ENCODE measurements at places on chromosomes 12 and 14. TPM values are rescaled to one million over a fixed set of nuclear protein-coding genes. Genes with fewer than 3 reads are reported as not detected.

The LALBA gene
- not detected for total RNA-seq

The ACOT4 gene
- total RNA-seq: 0.83 TPM

The PLCZ1 gene
- total RNA-seq: not detected

- H3K4me1 ChIP-seq: peaks cover 56% of the 10 kb centered on the region
- DNase-seq: peak; percentile 69
- H3K36me3 ChIP-seq: peaks cover 2% of the 10 kb centered on the region
- no peaks in the 10 kb centered on the region for H3K27me3 ChIP-seq
Observed at GRCh38 chr14:50798048-50798421, 32.9 kb downstream of the NIN start.

- peaks cover 2% of the 10 kb centered on the region for H3K27me3 ChIP-seq
- no peak for DNase-seq
- no peak overlapping the region for H3K4me3 ChIP-seq
- no peaks in the 10 kb centered on the region for H3K36me3 ChIP-seq
- H3K4me1 ChIP-seq: no peaks in the 10 kb centered on the region
Observed at GRCh38 chr14:52360831-52361230, 46.7 kb downstream of the PTGER2 start.

- no peaks in the 10 kb centered on the region for H3K4me1 ChIP-seq
- no peak for DNase-seq
- H3K27me3 ChIP-seq: no peaks in the 10 kb centered on the region
- H3K36me3 ChIP-seq: no peaks in the 10 kb centered on the region
- H3K4me3 ChIP-seq: no peak overlapping the region
Observed at GRCh38 chr14:85574853-85575616, 45.1 kb downstream of the FLRT2 start.

DNA sequence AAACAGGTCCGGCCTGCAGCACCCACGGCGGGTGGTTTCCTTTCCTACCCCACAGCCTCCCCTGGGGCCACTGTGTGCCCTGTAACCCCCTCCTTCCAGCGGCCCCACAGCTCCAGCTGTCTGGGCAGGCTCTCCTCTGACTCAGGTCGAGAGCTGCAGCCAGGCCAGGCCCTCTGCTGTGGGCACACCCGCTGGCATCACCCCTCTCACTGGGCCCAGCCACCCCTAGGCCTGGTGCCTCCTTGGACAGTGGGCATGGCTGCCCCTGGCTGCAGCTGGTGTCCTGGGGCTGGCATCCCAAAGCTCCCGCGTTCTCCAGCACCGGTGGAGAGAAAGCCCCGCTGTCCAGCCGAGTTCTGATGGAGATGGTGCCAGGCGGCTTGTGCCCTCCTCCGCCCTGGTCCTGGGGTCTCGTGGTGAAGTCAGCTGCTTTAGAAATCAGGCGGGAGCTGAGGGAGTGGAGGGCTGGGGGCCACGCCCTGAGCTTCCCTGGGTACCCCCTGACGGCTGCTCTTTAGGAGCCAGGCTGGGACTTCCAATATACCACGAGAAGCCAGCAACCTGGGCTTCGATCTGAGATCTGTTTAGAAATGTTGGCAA is 114.9 kb downstream of the KIF26A start:
- no peak overlapping the region for H3K4me3 ChIP-seq
- no peak for DNase-seq
- no peaks in the 10 kb centered on the region for H3K4me1 ChIP-seq
- no peaks in the 10 kb centered on the region for H3K36me3 ChIP-seq
- no peak overlapping the region for H3K27ac ChIP-seq

GRCh38 chr12:52506858-52507715 is 13.1 kb downstream of the KRT5 start:
- no peaks in the 10 kb centered on the region for H3K4me1 ChIP-seq
- no peak overlapping the region for H3K27ac ChIP-seq
- H3K4me3 ChIP-seq: no peak overlapping the region
- peaks cover 15% of the 10 kb centered on the region for H3K27me3 ChIP-seq
- no peaks in the 10 kb centered on the region for H3K36me3 ChIP-seq
- DNase-seq: no peak

- no peak within 1 kb of the TSS for H3K4me3 ChIP-seq
- H3K36me3 ChIP-seq: no peaks in the 10 kb centered on the region
- H3K4me1 ChIP-seq: peaks cover 2% of the 10 kb centered on the region
- H3K27me3 ChIP-seq: no peaks in the 10 kb centered on the region
- no peak for DNase-seq
Observed at GRCh38 chr12:72272091-72272661, at the start of gene TRHDE. Gene TRHDE, plus strand, starts transcription at chr12:72272370. Its CDS starts 274 bp downstream, at chr12:72272644.

DNA sequence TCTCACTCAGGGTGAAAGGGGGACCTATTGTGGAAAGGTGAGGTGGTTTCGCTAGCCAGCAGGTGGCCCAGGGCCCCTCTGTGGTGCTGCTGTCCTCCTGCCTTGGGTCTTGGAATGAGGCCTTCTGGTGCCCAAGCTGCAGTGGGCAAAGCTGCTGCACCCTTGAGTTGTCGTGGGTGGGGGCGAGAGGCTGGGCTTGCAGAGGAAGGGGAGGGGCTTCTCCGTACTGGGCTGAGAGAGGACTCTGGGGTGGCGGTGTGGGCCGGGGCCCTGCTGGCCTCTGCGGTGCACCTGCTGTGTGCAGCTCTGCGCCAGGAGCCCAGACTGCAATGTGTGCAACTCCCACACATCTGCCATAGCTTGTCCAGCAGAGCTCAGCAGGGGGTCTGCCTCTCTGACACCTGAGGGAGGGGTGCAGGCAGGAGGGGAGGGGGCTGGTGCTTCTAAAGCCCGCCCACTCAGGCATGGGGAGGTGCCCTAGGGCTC is 145.8 kb downstream of the KIF26A start:
- peaks cover 5% of the 10 kb centered on the region for H3K27me3 ChIP-seq
- no peak overlapping the region for H3K27ac ChIP-seq
- no peaks in the 10 kb centered on the region for H3K36me3 ChIP-seq

GRCh38 chr14:20421267-20421666 is 8.0 kb upstream of the TEP1 start:
- no peaks in the 10 kb centered on the region for H3K36me3 ChIP-seq
- no peak overlapping the region for H3K4me3 ChIP-seq
- no peaks in the 10 kb centered on the region for H3K27me3 ChIP-seq
- H3K4me1 ChIP-seq: peaks cover 13% of the 10 kb centered on the region
- H3K27ac ChIP-seq: no peak overlapping the region

GRCh38 chr12:30169839-30170591 is 386.3 kb upstream of the TMTC1 start:
- H3K4me3 ChIP-seq: no peak overlapping the region
- no peaks in the 10 kb centered on the region for H3K27me3 ChIP-seq
- H3K36me3 ChIP-seq: no peaks in the 10 kb centered on the region
- DNase-seq: no peak
- H3K4me1 ChIP-seq: no peaks in the 10 kb centered on the region
- H3K27ac ChIP-seq: no peak overlapping the region

- no peaks in the 10 kb centered on the region for H3K4me1 ChIP-seq
- no peak overlapping the region for H3K4me3 ChIP-seq
- no peaks in the 10 kb centered on the region for H3K27me3 ChIP-seq
- H3K27ac ChIP-seq: no peak overlapping the region
- no peak for DNase-seq
- H3K36me3 ChIP-seq: no peaks in the 10 kb centered on the region
Observed at GRCh38 chr14:74380172-74380571, 31.9 kb downstream of the VRTN start.

- no peak overlapping the region for H3K27ac ChIP-seq
- H3K4me1 ChIP-seq: peaks cover 8% of the 10 kb centered on the region
- no peaks in the 10 kb centered on the region for H3K36me3 ChIP-seq
- no peaks in the 10 kb centered on the region for H3K27me3 ChIP-seq
Observed at GRCh38 chr12:68162374-68162773, 2.8 kb upstream of the IFNG start.

- H3K4me1 ChIP-seq: no peaks in the 10 kb centered on the region
- H3K4me3 ChIP-seq: no peak overlapping the region
- no peak overlapping the region for H3K27ac ChIP-seq
- H3K36me3 ChIP-seq: no peaks in the 10 kb centered on the region
- no peak for DNase-seq
Observed at GRCh38 chr14:37544407-37544806, 50.6 kb downstream of the FOXA1 start.

DNA sequence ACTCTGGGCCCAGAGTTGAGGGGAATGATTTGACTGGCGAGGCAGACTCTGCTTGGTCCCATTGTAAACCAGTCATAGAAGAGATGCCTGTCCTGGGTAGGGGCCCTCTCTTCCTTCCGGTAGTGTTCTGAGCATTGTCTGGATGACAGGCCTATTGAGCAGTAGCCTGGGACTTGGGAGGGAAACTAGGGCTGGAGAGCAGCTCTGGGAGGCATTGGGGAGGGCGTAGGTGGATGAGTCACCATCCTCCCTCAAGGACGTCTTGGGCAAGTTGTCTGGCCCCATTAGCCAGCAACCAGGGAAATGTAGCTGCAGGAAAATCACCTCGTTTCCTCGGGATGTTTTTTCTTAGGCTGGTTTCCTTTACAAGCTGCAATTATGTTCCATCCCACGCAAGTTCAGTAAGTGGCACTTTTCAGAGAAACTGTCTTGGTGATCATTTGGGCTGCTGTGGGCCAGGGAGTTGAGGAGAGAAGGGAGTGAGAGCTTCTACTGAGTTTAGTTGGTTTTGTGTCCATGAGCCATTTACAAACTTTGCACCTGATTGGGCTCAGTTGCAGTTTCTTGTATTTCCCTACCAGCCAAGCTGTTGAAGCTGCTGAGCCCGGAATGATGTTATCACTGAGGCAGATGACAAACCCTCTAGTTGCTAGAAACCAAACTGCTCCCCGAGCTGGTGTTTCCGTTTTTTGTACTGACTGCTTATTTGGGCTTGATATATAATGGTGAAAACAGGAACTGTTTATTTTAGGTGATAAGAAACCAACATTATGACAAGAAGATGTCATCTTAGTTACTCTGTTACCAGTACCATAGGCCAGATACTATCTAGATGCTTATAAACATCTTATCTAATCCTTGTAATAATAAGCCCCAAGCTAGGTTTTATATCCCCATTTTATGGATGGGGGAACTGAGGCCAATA is 147.6 kb downstream of the CHST11 start:
- H3K36me3 ChIP-seq: no peaks in the 10 kb centered on the region
- H3K27ac ChIP-seq: peak overlapping the region; percentile 73
- no peak overlapping the region for H3K4me3 ChIP-seq
- H3K4me1 ChIP-seq: peaks cover 44% of the 10 kb centered on the region
- peak; percentile 82 for DNase-seq

DNA sequence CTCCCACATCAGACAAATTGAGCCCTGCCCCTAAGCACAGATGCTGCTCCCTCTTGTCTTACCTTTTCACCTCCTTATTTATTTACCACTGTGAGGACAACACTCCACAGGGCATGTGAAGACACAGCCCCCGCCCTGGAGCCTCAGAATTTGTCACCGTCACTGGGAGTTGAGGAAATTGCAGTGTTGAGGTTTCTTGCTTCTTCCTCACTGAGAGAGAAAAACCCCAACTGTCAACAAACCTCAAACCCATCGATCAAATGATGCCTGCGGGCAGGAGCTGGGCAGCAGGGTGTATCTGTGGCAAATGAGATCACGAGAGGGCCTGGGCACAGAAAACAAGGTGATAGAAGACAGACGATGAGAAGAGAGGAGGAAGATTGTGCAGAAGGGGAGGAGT is 30.5 kb upstream of the PLEKHG3 start:
- H3K27ac ChIP-seq: no peak overlapping the region
- H3K4me3 ChIP-seq: no peak overlapping the region
- no peaks in the 10 kb centered on the region for H3K4me1 ChIP-seq
- H3K36me3 ChIP-seq: no peaks in the 10 kb centered on the region
- DNase-seq: no peak

DNA sequence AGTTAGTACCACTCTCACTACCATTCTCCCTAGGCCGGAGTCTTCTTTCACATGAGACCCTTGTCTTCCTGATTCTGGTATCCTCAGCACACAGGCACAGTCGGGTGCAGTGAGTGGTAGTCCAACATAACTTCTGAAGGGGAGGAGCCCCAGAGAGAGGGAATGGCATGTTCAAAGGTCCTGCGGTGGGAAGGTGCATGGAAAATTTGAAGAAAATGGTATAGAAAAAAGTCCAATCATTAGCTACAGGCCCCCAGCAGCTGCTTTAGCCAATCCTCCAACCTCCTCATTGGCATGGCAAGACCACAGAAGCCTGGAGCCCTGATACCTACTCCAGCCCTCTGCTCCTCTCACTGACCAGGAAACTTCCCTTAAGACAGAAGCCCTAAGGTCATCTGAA is 96.6 kb downstream of the ZFP36L1 start:
- DNase-seq: no peak
- H3K36me3 ChIP-seq: no peaks in the 10 kb centered on the region
- no peak overlapping the region for H3K4me3 ChIP-seq

All from B cell (primary cell).